ENCODE measurements at places on chromosomes 1 and 21.

DNA sequence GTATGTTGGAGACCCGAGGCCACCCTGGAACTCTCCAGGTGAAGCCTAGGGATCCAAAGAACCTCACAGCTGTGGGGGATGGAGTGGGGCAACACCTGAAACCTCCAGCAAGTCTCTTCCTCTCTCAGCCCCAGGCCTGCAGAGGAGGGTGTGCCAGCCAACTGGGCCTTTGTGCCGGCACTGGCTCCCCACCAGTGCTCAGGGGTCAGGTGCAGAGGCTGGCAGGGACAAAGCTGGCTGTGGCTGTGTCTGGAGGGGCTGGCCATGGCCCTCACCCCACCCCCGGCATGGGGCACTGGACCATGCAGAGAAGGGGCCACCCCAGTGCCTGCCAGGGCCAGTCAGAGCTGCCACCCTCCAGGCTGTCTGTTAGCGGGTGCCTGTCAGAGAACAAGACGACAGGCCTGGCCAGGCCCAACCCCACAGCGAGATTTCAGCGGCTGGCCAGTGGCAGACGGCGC is 3.9 kb downstream of the COL18A1 start:
- no peak for DNase-seq

DNA sequence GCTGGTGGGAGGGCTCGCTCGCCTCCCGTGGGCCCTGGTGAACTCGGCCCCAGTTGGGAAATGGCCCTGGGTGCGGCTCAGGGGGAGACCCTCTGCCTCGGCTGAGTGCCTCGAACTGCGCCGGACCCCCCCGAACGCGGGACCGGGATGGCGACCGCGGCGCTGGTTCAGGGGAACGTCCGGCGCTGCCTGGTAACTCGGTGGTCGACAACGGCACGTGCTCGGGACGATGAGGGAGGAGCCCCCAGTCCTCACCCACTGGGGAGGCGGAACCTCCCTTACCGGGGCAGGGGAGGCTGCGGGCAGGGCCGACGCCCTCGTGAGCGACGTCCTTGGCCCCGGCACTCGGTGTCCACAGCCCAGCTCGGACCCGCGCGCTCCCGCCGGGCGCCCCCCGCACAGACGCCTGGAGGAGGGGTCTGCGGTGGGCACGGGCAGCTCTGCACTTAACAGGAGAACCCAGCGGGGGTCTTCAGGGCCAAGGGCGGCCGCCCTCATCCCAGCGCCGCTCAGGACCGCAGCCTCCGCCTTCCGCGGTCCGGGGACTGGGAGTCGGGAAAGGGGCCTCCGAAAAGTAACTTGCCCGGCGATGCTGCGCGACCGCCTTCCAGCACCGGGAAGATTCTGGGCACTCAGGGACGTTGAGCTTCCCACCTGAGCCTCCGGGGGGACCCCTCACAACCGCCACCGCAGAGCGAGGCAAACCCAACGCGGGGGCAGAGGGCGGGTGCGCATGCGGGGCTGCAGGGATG is 1.7 kb downstream of the HES4 start:
- no peak for DNase-seq

DNA sequence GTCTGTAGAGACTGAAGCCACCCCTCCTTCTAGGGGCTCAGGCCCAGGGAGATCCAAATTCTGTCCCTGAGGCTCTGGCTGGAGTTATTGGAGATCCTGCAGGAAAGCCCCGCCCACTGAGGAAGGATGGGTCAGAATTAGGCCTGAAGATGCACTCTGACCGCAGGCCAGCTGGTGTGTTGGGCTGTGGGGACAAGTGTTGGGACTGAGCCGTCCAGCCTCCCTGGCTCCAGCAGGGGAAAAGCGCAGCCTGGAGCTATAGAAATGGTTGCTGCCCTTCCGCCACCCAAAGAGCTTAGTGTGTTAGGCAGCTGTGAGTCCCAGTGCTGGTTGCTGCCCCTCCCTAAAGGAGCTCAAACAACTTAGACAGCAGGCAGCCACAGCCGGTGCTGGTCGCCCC is 33.0 kb upstream of the PRRX1 start:
- DNase-seq, result no peak

DNA sequence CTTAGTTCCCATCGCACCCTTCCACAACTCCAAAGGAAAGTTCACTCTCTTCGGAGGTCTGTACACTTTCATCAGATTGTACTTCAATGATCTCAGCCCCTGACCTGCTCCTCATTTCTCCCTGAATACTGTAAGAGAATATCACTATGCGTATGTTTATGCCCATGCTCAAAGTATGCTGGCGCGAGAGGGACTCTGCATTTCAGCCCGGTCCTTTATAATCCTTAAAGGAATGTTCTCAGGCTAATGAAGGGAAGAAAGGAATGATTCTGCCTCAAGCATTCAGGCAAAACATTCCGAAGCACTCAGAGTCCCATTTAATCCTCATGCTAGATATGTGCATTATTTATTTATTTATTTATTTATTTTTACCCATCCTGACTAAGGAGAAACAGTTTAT is 76.8 kb downstream of the PLD5 start:
- no peak for DNase-seq

DNA sequence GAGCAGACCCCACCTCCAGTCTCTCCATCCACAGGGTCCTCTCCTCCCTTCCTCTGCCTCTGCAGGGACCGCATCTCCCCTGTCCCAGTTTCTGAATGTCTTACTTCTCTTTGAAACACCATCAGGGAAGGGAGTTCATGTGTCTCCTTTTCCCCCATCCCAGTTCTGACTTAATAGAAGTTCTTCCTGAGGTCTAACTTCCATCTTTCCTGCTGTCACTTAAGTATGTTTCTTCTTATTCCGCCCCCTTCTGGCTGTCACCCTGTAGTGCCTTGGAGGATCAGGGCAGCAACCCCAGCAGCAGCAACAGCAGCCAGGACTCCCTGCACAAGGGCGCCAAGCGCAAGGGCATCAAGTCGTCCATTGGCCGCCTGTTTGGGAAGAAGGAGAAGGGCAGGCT is 29.3 kb downstream of the MYOG start:
- DNase-seq, result no peak

DNA sequence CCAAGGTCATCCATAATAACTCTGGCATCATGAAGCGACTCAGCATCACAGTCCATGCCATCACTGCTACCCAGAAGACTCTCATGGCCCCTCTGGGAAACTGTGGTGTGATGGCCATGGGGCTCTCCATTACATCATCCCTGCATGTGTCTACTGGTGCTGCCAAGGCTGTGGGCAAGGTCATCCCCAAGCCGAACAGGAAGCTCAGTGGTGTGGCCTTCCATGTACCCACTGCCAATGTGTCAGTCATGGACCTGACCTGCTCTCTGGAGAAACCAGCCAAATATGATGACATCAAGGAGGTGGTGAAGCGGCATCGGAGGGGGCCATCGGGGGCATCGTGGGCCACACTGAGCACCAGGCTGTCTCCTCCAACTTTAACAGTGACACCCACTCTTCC is 65.1 kb upstream of the ARHGAP29 start:
- DNase-seq, result no peak

DNA sequence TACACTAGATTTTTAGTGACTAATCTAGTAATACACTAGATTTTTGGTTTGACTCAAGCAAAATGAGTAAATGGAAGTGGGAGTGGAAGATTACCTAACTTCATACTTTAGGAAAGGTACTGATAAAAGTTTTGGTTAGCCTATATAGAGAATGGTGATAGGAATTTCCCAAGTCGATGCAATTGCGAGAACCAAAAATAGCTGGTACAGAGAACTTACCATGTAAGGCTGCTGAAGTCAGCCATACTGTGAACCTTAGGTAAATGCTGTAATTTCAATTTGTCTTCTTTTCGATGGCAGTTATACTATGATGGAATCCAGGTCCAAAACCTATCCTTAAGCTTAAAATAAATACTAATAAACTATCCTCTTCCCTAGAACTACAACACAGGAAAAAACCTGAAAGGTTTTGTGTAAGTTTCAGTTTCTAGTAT is 4.6 kb downstream of the PNRC2 start:
- no peak for DNase-seq

DNA sequence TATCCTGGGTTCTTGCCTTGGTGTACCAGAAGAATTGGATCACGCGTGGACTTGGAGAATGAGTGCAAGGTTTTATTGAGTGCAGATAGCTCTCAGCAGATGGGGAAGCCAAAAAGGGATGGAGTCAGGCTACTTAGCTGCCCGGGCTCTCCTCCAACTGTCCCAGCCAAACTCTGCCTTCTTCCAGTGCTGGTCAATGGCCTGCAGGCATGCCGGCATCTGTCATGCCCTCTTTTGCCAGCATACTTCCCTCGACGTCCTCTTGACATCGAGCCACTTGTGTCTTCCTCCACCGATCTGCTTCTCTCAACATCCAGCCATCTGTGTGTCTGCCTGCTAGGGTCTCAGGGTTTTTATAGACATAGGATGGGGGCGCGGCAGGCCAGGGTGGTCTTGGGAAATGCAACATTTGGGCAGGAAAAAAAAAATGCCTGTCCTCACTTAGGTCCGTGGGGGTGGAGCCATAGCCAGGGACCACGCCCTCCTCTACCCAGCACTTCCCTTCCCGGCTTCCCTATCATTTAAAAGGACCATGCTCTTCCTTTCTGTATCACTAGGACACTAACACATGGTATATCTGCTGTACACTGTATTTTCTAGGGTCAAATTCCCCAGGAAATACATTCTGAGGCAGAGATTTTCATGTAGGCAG is 47.0 kb upstream of the BCAR3 start:
- no peak for DNase-seq

DNA sequence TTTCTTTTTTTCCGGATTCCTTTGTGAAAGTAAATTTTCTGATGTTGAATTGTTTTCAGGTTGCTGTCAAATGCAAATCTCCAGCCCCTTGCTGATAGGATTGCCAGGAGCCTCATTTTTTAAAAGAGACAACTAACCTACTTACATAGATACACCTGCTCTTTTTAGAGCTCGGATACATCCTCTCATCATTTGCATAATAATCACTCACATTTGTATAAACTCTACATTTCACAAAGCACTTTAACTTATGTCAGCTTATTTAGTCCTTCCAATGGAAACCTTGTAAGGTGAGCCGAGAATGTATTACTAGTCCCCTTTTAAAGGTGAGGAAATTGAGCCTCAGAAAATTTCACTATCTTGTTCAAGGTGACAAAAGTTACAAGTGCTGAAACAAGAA is 84.8 kb downstream of the KCTD3 start:
- DNase-seq, result no peak

DNA sequence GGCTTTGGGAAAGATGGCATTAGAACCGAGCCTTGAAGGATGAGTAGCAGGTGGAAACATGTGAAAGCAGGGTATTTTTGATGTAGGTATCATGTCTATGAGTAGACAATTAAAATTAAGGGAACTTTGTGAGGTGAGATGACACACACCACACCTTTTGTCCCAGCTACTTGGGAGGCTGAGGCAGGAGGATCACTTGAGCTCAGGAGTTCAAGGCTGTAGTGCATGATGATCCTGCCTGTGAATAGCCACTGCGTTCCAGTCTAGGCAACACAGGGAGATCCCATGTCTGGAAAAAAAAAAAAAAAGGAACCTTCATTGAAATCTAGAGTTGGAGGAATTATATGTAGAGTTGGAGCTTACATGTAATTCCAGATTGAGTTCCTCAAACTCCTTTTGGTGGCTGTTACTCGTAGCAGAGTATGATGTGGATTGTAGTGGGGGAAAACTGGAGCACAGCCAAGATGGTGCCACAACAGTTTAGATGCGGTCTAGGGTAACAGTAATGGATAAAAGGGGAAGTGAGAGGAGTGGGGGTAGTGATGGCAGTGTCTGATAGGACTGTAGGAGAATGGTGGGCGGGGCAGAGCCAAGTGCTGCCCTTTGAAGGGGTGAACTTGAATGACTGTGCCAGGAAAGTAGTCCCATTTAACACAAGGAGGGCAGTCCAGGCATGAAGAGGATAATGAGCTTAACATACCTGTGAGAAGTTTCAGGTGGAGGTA is 17.4 kb downstream of the AK4 start:
- DNase-seq, result no peak

DNA sequence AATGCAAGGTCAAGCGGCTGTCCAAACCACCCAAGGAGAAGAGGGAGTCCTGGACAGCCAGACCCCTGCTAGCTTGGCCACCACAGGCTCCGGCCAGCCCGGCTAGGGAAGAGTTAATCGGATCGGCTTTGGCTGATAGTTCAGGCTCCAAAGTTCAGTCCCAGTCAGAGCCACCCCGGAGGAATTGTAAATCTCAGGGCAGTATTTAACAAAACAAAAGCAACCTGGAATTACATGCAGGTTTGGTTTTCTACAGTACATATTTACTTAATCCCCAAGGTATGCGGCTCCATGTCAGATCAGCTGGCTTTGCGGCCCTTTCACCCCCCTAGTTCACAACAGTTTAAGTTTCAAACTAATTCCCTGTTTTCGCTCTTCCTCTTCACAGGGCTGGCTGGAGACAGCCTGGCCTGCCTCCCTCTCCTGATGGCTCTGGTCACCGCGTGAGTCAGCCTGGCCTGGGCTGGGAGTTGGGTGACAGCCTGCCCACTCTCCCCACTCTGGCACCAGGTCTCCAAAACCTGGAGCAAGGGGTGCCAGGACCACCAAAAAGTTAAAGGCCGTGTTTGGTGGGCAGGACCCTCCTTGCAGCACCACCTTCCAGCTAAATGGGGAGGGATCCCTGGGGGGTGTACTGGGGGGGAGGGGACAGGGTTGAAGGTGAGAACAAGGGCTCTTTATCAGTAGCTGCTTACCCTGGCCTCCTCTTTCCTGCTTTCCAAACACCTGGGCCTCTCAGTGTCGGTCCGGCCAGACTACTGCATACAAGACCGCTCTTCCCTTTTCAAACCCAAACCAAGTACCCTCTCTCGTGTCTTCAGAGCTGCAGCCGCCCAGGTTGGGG is 1.9 kb downstream of the DHRS3 start:
- peak; percentile 23 for DNase-seq

- DNase-seq, result no peak
Observed at GRCh38 chr1:25474439-25475047, 43.8 kb downstream of the MACO1 start.

GRCh38 chr1:4684864-4685522 is 30.6 kb downstream of the AJAP1 start:
- no peak for DNase-seq

GRCh38 chr1:56456435-56457101 is 122.8 kb downstream of the PLPP3 start:
- DNase-seq, result no peak

- no peak for DNase-seq
Observed at GRCh38 chr1:118504221-118504644, 319.2 kb upstream of the SPAG17 start.
